ENCODE measurements at places on chromosomes 4 and X.
A peak's percentile ranks its signal among the peaks of the same experiment; 100 is the strongest.

DNA sequence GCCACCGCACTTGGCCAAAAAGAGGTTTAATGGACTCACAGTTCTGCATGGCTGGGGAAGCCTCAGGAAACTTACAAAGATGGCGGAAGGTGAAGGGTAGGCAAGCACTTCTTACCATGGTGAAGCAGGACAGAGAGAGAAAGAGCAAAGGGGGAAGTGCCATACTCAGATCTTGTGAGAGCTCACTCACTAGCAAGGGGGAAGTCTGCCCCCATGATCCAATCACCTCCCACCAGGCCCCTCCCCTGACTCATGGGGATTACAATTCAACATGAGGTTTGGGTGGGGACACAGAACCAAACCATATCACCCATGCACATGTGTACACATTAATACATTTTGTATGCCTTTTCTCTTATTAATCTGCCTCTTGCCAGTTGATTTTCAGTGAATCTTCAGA is 77.2 kb upstream of the HSD17B10 start:
- no peak overlapping the region for H3K4me3 ChIP-seq
- no peak overlapping the region for H3K27ac ChIP-seq
- peaks cover 13% of the 10 kb centered on the region for H3K27me3 ChIP-seq
- H3K36me3 ChIP-seq, result no peaks in the 10 kb centered on the region
- H3K4me1 ChIP-seq, result no peaks in the 10 kb centered on the region

DNA sequence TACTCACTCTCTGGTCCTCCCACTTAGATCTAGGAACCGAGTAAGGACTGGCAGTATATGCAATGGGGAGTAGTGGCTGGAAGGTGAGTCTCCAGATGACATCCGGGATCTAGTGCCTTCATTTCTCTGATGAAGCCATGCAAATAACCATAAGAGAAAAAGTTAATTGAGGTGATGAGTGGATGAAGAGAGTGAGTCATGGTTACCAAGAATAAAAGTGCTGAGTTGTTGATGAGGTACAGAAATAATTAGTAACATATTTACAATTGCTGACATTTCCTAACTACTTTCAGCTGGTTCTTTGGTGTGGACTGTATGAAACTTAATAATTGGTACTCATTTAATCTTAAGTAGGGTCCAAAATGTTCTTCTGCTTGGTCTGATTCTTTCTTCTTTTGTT is 146.7 kb upstream of the PITX2 start:
- H3K4me1 ChIP-seq, result no peaks in the 10 kb centered on the region
- no peaks in the 10 kb centered on the region for H3K36me3 ChIP-seq
- no peak overlapping the region for H3K4me3 ChIP-seq
- no peaks in the 10 kb centered on the region for H3K27me3 ChIP-seq
- H3K27ac ChIP-seq, result no peak overlapping the region

GRCh38 chr4:28523681-28524190 is 1663.1 kb downstream of the STIM2 start:
- H3K27ac ChIP-seq, result no peak overlapping the region
- H3K36me3 ChIP-seq, result no peaks in the 10 kb centered on the region
- H3K4me3 ChIP-seq, result no peak overlapping the region
- no peaks in the 10 kb centered on the region for H3K27me3 ChIP-seq
- H3K4me1 ChIP-seq, result no peaks in the 10 kb centered on the region
- DNase-seq, result no peak

GRCh38 chr4:158590306-158590705 is 68.6 kb downstream of the RXFP1 start:
- no peak overlapping the region for H3K27ac ChIP-seq
- H3K36me3 ChIP-seq, result no peaks in the 10 kb centered on the region
- no peaks in the 10 kb centered on the region for H3K4me1 ChIP-seq
- no peak overlapping the region for H3K4me3 ChIP-seq

GRCh38 chr4:69957209-69957608 is 8.3 kb downstream of the CSN2 start:
- no peaks in the 10 kb centered on the region for H3K4me1 ChIP-seq
- DNase-seq, result no peak
- H3K4me3 ChIP-seq, result no peak overlapping the region

GRCh38 chr4:176287546-176287945 is 18.5 kb upstream of the ASB5 start:
- no peaks in the 10 kb centered on the region for H3K36me3 ChIP-seq
- H3K27me3 ChIP-seq, result no peaks in the 10 kb centered on the region
- H3K27ac ChIP-seq, result no peak overlapping the region

GRCh38 chrX:134382821-134383220 is 77.1 kb upstream of the HPRT1 start:
- H3K27ac ChIP-seq, result no peak overlapping the region
- H3K27me3 ChIP-seq, result no peaks in the 10 kb centered on the region
- DNase-seq, result no peak
- H3K4me1 ChIP-seq, result no peaks in the 10 kb centered on the region
- no peak overlapping the region for H3K4me3 ChIP-seq
- no peaks in the 10 kb centered on the region for H3K36me3 ChIP-seq

DNA sequence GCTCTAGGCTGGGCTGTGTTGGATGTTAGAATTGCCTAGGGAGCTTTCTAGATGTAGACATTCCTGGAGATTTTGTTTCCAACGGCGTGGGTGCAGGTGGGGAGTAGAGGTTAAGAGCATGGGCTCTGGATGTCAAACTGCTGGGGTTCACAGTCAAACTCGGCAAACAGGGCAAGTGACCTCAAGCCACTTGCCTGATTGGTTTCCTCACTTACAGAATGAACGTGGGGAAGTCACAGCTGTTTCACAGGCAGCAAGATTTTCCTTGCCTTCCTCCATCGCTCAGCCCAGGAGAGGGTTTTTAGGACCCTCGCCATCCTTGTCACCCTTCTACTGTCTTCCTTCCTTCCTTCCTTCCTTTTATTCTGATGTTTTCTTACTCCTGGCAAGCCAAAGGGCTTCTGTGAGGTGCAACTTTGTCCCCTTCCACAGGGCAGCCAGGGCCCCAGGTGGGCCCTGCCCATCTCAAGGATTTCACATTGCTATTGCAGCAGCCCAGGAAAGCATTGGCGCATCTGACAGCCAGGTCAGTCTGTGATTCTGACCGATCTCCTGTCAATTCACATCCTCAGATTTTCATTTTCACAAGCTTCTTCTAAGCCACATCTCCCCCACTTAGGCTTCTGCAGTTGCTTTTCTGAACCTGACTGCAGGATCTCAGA is 7.0 kb downstream of the RTL5 start:
- peaks cover 14% of the 10 kb centered on the region for H3K4me1 ChIP-seq
- no peak overlapping the region for H3K4me3 ChIP-seq
- no peak for DNase-seq
- H3K27me3 ChIP-seq, result no peaks in the 10 kb centered on the region
- H3K27ac ChIP-seq, result peak overlapping the region; percentile 74

DNA sequence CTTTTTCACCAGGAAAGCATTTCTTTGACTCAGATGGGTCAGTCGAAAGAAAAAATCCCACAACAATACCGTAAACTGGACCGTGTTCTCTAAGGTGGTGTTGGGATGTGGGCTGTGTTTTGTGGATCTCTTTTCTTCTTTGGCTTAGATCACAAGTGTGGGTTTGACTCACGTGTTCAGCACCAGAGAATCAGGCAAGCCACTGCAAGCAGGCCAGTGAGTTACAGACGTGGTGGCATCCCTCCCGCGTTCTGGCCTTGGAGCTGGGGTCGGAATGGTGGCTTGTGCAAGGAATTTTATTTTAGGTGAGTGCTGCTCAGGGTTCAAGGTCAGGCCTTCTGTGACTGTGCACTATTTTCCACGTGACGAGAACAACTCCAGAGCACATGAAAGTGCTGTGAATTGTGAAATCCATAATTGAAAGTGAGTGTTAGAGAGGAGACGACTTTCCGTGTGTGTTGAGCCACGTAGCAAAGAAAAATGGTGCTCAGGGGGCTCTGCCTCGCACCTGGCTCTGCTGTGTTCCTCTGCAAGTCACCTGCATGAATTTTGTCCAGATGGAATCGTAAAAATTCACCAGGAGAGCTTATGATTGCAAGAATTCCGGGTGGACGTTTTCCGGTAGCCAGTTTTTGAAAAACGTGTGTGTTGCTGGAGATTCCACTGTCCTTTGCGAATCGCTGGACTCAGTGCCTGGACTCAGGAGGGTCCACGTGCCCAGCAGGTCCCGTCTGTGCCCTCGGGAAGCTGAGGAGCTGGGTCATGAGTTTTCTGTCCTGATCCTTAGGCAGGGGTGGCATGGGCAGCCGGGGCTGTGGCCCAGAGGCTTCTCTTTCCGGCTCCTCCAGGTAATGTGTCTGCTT is 33.6 kb upstream of the HGFAC start:
- H3K36me3 ChIP-seq, result no peaks in the 10 kb centered on the region
- peaks cover 18% of the 10 kb centered on the region for H3K4me1 ChIP-seq
- no peak overlapping the region for H3K4me3 ChIP-seq

DNA sequence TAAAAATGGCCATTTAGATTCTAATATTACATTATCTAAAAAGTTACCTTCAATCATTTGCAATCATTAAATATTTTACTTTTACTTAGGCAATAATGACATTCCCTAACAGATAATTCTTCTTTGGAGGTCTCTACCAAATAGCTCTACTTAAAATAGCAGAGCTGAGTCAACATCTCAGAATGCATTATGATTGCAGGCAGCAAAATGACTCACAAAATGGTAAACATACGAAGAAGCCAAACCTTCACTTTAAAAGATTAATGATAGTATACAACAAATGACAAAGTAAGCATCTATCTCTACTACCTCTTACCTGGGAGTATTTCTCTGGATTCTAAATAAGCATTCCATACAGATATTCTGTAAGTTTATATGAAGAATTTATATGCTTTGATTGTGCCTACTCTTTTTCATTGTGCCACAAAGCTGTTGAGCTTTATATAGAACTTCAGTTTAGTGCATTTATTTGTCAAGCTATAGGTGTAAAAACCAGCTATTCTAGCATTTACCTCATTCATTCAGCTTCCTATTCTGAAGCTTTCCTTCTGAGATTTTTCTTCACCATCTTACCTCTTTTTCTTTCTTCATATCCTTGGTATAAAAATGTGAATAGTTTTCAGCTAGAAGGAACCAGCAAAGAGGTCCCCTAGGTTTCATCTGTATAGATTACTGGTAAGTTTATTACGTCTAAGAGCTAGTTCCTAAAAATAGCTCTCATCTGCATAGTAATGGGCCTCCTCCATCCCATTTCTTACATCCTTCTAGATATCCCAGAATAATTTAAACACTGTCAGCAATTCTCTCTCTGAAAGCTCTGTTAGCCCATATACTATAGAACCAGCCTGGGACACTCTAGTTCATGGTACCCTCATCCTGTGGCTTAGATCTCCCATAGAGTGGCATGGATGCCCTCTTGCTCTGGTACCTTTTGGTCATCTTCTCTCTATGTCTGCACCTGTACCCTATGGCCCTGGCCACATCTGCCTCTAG is 17.2 kb upstream of the SPCS3 start:
- no peaks in the 10 kb centered on the region for H3K4me1 ChIP-seq
- no peaks in the 10 kb centered on the region for H3K36me3 ChIP-seq
- DNase-seq, result no peak
- H3K27ac ChIP-seq, result no peak overlapping the region
- H3K4me3 ChIP-seq, result no peak overlapping the region

DNA sequence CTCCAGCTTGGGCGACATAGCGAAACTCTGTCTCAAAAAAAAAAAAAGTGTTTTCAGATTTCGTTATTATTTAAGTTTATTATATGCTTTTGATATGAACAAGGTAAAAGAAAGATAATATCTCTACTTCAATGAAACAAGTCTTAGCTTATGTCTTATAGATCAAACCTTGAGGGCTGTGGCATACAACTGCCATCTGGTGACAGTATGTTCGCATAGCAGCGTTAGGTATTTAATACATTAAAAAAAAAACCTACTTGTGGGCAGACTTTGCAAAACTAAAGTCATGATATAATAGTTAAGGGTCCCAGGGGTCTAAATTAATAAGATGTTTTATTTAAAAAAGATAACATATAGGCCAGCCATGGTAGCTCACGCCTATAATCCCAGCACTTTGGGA is 161.2 kb upstream of the AMOT start:
- no peak overlapping the region for H3K27ac ChIP-seq
- H3K4me3 ChIP-seq, result no peak overlapping the region
- no peak for DNase-seq
- no peaks in the 10 kb centered on the region for H3K27me3 ChIP-seq

DNA sequence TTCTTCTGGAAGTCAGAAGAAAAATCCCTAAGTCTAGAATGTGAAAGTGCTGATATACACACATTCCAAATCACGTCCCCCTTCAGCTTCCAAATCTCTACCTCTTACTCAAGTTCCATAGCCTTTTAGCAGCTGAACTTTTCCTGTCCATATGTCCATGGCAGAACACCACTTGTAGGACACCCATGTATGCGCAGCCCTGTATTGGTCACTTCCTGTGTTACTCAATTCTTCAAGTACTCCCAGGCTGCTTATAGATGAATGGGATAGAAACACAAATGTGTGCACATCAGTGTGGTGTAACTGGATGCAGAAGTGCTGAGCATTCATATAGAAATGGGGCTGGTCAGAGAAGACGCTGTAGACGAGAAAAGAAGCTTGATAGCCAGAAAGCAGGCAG is 18.8 kb downstream of the SRPX2 start:
- no peaks in the 10 kb centered on the region for H3K4me1 ChIP-seq
- DNase-seq, result no peak
- peaks cover 12% of the 10 kb centered on the region for H3K36me3 ChIP-seq
- no peak overlapping the region for H3K4me3 ChIP-seq
- no peak overlapping the region for H3K27ac ChIP-seq

DNA sequence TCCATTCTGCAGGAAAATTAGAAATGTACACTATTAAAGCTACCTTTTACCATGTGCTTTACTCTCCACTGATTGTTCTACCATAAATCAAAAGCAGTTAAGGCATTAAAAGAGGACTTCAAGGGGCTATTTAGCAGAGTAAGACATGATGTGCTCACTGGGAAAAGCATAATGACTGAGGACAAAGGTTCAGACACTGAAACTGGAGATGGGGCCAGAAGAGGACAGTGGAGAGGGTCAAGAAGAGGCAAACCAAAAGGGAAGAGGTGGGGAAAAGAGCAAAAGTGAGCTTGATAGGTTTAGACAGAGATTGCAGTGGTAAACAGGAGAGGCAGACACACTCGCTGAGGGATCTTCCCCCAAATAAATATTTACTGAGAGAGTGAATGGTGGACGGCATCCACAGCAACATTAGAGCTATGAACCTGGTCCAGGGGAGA is 23.8 kb downstream of the SH3RF1 start:
- H3K36me3 ChIP-seq, result no peaks in the 10 kb centered on the region
- DNase-seq, result no peak
- no peaks in the 10 kb centered on the region for H3K27me3 ChIP-seq

DNA sequence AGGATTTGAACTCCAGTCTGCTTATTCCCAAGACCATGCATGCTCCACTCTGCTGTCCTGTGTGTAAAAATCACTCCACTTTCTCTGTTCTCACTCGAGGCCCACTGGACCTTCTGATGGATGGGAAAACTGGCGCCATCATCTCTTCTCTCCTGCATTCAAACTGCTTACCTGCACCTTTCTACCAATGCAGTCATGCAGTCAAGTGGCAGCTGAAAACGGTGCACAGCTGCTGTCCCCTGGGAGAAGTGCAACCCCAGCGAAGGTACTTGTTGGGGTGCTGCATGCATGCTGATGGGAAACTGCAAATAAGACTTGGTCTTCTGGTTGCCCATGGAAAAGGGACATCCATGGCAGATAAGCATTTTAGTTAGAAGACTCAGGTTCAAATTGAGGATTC is 147.1 kb downstream of the EVC2 start:
- H3K27me3 ChIP-seq, result no peaks in the 10 kb centered on the region
- no peaks in the 10 kb centered on the region for H3K4me1 ChIP-seq
- no peaks in the 10 kb centered on the region for H3K36me3 ChIP-seq

- no peak overlapping the region for H3K4me3 ChIP-seq
- no peaks in the 10 kb centered on the region for H3K4me1 ChIP-seq
- no peak overlapping the region for H3K27ac ChIP-seq
Measured at GRCh38 chr4:101451086-101451485, 103.8 kb upstream of the PPP3CA start.
